ENCODE measurements at places on chromosomes 5 and 9.
A peak's percentile ranks its signal among the peaks of the same experiment; 100 is the strongest.

DNA sequence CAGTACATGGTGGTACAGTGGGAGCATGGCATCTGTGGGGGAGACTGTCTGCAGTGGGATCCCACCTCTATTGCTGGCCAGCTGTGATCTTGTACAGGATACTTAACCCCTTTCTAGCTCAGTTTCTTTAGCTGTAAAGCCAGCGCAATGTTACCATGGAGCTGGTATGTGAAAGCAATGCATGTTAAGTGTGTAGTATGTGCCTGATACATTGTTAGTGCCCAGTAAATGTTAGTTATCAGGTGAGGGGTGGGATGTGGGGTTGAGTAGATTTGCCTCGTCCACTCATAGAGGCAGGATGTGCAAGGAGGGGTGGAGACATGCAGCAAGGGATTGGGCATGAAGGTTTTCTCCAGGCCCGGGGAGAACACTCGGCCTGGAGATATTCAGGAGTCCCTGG is 12.3 kb downstream of the ZBED3 start:
- no peak for DNase-seq

GRCh38 chr5:172248637-172249036 is 34.9 kb downstream of the UBTD2 start:
- no peak for DNase-seq

DNA sequence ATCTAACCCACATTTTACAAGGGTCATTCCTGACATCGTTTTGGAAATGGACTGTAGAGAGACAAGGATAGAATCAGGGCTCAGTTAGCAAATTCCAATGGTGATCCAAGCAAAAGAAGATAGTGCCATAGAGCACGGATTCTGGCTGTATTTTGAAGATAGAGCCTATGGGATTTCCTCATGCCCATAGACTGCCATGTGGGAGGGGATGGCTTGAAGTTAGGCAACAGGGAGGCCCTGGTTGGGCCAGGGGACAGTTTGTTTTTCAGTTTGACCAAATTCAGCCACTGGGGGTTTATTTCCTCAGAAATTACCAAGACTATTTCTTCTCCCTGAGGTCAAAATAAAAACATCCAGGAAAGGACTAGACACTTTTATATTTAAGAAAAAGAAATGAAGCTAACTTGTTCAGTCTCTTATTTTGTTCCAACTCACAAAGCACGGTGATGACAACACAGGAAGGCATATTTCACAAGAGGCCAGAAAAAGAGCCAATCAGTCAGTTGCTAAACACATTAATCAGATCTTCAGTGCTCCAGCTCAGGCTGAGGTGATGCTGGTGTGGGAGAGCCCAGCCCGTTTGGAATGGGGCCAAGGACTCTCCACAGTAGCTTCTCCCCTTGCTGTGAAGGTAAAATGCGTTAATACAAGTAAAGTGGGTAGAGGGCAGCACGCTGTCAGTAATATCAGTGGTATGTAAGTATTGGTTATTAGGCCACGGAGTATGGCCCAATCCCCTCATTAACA is 4.4 kb upstream of the DCTN4 start:
- DNase-seq: no peak

DNA sequence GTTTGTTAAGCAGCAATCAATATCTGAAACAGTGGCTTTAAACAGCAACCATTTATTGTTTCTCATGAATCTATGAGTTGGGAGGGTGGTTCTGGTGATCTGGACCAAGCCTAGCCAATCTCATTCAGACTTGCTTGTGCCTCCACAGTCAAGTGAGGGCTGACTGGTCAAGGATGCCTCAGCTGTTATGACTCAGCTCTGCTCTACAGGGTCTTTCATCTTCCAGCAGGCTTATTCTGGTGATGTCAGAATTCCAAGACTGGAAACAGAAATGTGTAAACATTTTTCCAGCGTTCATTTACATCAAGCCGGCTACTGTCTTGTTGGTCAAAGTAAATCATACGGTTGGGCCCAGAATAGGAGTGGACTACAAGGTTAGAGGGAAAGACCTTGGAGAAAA is 2.5 kb upstream of the PIP5K1B start:
- DNase-seq: no peak

DNA sequence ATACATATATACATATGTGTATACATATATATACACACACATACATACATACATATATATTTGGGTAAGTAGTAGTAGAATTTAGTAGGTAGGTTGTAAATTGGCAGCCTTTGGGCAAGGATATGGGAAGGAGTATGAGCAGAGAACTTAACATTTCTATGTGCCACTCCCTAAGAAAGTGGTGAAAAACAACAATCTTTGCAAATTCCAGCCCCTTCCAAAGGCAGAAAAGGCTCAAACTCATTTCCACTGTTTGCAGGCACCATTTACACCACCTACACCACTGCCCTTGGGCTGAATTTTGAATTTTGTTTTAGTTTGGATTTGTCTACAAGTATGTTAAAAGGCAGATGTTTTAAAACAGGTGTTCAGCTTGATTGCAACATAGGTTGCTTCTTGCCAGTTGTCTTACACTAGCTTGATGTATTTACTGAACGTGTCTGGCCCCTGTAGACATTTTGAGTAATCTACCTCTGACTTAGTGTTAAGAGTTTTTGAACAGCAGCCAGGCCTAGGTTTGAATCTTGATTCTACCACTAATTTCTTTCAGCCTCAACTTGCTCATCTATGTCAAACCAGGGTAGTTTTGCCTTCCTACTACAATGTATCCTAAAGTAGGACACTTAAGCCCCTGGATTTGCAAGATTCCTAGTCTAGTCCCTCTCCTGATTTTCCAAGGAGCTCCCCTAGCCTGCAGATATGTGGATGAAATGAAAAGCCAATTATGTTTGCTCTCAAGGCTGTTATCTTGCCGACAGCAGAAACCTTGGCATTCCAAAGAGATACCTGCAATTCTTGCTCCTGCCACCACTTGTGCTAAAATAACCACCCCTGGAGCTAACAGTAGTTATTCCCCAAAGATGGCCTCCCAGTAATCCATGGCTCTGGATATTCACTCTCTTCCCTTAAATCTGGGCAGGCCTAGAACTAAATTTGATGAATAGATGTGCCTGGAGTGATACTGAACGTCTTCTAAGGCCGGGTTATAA is 156.2 kb upstream of the SLC44A1 start:
- no peak for DNase-seq

- DNase-seq: no peak
Observed at GRCh38 chr5:10856683-10857337, 95.8 kb upstream of the DAP start.

- no peak for DNase-seq
Observed at GRCh38 chr5:78025540-78025939, 249.4 kb upstream of the TBCA start.

GRCh38 chr5:173618927-173619519 is 2.6 kb upstream of the BOD1 start:
- no peak for DNase-seq

- DNase-seq: no peak
Observed at GRCh38 chr9:31908891-31909480, 475.5 kb upstream of the ACO1 start.

GRCh38 chr5:111120911-111121310 is 28.8 kb downstream of the WDR36 start:
- DNase-seq: no peak

- DNase-seq: no peak
Observed at GRCh38 chr5:64971513-64971912, 202.8 kb downstream of the CWC27 start.

- no peak for DNase-seq
Observed at GRCh38 chr9:14197325-14197858, 116.5 kb downstream of the NFIB start.

DNA sequence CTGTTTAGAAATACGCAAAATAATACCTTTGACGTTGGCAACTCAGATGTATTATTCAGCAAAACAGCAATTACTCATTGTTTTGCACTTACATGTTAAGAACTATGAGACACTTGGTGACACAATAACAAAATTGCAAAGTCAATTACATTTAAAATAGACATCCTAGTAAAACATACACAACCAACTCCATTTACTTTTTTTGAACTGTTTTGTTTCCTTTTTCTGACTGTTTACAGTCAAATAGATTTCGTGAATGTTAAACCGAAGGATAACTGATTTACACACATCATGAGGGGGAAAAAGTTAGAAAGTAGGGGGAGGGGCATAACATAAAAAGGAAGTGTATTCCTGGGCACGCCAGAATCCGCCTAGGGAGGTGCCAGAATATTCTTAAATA is 220.1 kb downstream of the MEF2C start:
- DNase-seq: no peak

DNA sequence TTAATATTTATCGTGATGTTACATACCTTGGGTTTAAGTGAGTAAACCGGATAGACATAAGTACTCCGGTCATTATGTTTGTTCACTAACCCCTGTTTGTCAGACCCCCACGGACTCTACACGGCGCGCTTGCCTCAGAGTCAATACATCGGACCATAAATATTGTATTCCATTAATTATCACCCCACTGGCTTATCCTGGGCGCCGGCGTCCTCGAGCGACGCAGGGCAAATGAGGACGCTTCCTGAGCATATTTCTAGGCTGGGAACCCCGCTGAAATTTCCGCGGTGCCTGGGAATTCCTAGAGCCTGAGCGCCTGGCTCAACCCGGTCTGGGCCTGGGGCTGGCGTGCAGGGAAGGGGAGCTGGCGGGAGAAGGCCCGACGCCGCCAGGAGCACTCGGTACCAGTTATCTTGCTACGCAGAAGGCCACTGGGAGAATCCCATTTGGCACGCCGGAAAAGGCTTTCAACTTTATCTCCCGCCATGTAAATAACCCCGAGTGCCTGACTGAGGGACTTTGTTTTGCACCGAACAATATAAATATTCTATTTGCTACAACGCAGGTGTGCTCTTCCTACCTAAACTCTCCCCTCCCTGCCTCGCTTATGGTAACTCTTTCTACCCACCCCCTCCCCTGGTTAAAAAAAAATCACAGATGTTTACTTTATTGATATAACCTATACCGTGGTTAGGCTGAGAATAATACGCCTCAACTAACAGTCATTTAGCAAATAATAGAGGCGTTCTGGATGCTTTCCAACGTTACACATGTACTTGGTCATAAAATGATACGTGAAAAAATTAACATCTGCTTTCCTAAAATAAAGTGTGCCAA is 19.4 kb downstream of the NR2F1 start:
- no peak for DNase-seq

- no peak for DNase-seq
Observed at GRCh38 chr5:66527478-66528035, 68.6 kb upstream of the MAST4 start.

GRCh38 chr5:100161868-100162267 is 373.3 kb upstream of the FAM174A start:
- DNase-seq: no peak

- no peak for DNase-seq
Observed at GRCh38 chr5:141811287-141812155, 66.7 kb downstream of the PCDH1 start.

DNA sequence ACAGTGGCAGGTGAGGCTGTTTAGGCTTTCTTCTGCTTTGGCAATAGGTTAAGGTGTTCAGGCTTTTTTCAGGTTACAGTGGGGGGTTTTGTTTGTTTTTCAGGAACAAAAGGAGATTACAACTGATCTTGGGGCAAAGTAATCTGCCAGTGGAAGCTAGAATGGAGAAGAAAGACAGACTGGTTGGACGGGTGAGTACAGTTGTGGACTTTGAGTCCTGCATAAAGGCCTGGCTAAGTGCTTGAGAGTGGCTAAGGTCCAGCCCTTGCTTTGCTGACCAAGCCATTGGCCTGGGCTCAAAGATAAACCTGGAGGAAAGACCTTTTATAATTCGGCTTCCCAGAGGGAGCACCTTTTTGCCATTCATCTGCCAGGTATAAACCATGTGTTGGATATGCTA is 63.1 kb downstream of the MTMR12 start:
- no peak for DNase-seq

GRCh38 chr5:88682881-88683361 is 200.1 kb downstream of the MEF2C start:
- DNase-seq: no peak

DNA sequence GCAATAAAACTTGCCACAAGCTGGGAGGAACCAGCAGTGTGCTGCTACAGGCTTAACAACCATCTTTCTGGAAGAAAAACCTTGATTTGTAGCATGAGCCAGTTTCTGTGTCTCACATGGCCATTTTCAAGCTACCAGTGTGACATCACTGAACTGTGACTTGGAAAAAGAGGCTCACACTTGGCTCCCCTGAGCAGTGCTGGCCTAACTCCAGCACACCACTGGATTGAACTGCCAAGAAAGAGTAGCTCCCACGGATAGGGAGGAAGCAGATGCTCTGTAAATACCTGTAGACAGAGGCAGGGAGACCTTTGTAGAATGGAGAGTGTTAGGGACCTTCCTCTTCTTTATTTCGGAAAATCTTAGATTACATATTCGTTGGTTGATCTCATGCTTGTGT is 197.9 kb downstream of the SH3GL2 start:
- DNase-seq: no peak

- no peak for DNase-seq
Observed at GRCh38 chr5:6396043-6396442, 17.7 kb upstream of the MED10 start.

DNA sequence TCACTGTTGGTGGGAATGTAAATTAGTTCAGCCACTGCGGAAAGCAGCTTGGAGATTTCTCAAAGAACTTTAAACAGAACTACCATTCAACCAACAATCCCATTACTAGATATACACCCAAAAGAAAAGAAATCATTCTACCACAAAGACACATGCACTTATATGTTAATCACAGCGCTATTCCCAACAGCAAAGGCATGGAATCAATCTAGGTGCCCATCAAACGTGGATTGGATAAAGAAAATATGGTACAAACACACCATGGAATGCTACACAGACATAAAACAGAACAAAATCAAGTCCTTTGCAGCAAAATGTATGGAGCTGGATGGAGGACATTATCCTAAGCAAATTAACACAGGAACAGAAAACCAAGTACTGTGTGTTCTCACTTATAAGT is 42.1 kb downstream of the PRUNE2 start:
- DNase-seq: no peak

DNA sequence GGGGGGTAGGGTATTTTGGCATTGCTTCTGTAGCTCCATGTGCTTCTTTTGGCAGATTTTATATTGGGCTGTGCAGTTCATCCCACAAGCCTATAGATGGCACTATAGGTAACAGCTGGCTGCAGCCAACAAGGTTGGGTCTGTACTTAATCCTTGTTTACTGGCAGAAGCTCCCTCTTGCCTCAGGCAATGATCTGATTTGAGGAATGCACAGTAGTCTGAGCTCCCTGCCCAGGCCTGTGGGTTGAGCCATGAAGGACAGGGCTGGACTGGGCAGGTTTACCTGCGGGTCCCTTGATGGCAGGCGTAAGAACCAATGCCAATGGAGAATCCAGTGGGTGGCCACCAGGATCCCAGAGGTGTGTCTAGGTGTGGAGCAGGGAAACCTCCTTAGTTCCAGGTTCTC is 11.7 kb upstream of the OR1J2 start:
- DNase-seq: peak; percentile 0

- DNase-seq: no peak
Observed at GRCh38 chr5:170361116-170361515, 28.1 kb downstream of the KCNMB1 start.

GRCh38 chr5:14146725-14147124 is 3.6 kb downstream of the TRIO start:
- DNase-seq: no peak
